ENCODE measurements at places on chromosomes 1 and 21. TPM values are rescaled to one million over a fixed set of nuclear protein-coding genes. Genes with fewer than 3 reads are reported as not detected.

GRCh38 chr1:3956527-3957170 lies 56.6 kb upstream of the C1orf174 start:
- DNase-seq, result no peak

- DNase-seq, result no peak
Measured at GRCh38 chr1:234838182-234838581, 228.2 kb upstream of the IRF2BP2 start.

The SUSD4 gene
- polyA plus RNA-seq, result 0.33 TPM

GRCh38 chr1:4269330-4269729 lies 369.3 kb upstream of the C1orf174 start:
- DNase-seq, result no peak

- DNase-seq, result no peak
Measured at GRCh38 chr1:154880671-154881070, 10.6 kb upstream of the KCNN3 start.

The HNRNPCL1 gene
- polyA plus RNA-seq, result not detected

- DNase-seq, result no peak
Measured at GRCh38 chr1:232057217-232057895, 430.8 kb downstream of the DISC1 start.

GRCh38 chr1:89670163-89670562 lies 37.2 kb downstream of the LRRC8C start:
- peak; percentile 29 for DNase-seq

- DNase-seq, result no peak
Measured at GRCh38 chr1:30878016-30878415, 30.5 kb downstream of the SDC3 start.

The PYHIN1 gene
- not detected for polyA plus RNA-seq

- DNase-seq, result peak; percentile 98
Measured at GRCh38 chr1:8133657-8134430, 107.7 kb upstream of the ERRFI1 start.

DNA sequence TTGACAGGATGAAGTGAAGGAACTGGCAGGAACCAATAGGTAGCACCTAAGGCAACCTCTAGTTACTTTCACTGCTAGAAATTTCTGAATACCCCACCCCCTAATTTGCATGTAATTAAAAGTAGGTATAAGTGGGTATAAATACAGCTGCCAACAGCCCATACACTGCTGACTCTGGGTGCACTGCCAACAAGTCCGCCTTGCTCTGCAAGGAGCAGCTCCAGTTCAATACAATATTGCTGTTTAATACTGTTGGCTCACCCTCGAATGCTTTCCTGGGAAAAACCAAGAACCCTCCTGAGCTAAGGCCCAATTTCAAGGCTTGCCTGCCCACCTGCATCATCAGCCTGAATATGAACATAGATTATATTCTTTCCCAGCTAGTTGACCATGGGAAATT lies 981.9 kb downstream of the ADGRL2 start:
- DNase-seq, result no peak

The OR2M7 gene
- not detected for polyA plus RNA-seq

The CACNA1S gene
- not detected for polyA plus RNA-seq

DNA sequence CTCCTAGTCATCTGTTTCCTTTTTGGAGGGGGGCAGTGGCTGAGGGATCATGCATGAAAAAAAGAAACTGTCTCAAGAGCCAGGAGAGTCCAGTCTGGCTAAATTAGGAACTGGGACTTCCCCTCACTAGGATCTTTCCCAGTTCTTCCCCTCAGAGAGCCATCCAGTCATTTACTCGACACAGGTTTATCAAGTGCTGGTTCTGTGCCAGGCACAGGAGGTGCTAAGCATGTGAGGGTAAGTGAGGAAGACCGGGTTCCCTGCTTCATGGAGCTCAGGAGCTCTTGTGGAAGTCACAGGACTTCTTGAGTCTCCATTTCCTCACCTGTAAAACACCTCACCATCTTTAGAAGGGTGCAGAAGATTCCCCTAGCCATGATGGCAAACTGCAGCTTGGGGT lies 8.6 kb upstream of the NUAK2 start:
- no peak for DNase-seq

GRCh38 chr1:151720974-151721787 lies at the start of gene RIIAD1:
TSS of gene RIIAD1 (plus strand) at chr1:151721522. CDS start at chr1:151721537, 15 bp downstream.
- peak; percentile 10 for DNase-seq

DNA sequence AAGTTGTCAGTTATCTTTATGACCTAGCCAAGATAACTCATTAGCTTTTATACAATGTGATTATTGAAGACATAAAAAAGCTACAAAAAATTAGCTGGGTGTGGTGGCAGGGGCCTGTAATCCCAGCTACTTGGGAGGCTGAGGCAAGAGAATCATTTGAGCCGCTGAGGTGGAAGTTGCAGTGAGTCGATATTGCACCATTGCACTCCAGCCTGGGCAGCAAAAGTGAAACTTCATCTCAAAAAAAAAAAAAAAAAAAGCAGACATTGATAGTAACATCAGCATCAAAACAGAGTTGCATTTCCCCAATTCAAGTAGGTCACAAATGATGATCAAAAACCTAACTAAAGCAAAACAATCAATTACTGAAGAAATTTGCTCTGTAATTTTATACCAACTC lies 191.4 kb downstream of the PTGER3 start:
- DNase-seq, result no peak

- DNase-seq, result no peak
Measured at GRCh38 chr21:36245649-36246048, 74.3 kb upstream of the MORC3 start.

The DNAI4 gene
- 1.6 TPM for polyA plus RNA-seq

The CYYR1 gene
- polyA plus RNA-seq, result not detected

DNA sequence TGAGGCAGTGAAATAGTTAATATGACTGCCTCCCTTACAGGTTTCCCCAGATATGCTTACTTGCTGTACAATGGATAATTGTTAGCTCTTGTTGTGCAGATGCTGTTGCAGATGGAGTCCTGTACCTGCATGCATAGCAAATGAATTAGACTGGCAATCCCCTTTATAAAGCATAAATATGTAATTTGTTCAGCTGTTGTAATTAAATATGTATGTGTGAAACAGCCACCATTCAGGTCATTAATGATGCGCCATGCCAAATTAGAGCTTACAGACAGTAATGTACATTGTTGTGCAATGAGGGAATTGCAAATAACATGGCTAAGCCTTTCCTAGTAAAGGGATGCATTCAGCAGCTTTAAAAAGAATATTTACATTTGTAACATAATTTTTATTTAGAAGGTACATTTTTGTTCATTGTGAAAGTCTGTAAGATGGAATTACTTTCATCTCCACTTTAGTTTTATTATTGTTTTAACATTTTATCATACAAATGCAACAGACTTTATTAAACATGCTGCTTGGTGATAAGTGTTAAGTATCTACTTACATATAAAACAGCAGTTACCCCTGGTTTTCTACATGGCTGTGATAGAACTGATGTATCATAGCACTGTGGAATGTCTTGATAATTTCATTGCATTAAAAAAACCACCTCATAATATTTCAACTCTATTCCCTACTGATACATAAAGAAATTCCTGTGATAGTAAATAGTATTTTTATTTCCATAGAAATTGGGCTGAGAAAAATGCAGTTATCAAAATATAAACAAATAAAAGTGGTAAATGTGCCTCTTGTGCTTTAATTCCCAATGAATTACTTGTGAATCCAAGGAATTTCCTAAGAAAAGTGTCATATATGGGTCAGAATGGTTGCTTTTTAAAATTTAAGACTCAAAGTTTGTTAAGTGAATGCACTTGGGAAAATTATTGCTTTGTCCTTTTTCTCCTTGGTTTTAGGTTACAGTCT lies 99.0 kb downstream of the NFIA start:
- no peak for DNase-seq

GRCh38 chr1:234855851-234856250 lies 245.9 kb upstream of the IRF2BP2 start:
- DNase-seq, result no peak

DNA sequence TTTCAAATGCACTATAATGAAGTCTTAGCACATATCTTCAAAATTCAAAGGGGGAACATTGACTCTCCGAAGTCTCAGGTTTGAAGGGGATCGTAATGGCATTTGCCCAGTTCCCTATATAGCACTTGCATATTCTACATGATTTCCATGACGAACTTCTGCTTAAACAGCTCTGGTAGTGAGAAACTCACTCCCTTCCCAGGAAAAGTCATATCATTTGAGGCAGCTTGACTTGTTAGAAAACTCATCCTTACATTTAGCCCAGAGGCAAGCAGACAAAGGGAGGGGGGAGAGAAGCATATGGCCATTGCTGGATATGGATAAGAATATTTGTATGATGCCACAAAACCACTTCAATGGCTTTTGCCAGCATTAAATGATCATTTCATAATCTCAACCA lies 27.0 kb upstream of the TTLL7 start:
- no peak for DNase-seq

DNA sequence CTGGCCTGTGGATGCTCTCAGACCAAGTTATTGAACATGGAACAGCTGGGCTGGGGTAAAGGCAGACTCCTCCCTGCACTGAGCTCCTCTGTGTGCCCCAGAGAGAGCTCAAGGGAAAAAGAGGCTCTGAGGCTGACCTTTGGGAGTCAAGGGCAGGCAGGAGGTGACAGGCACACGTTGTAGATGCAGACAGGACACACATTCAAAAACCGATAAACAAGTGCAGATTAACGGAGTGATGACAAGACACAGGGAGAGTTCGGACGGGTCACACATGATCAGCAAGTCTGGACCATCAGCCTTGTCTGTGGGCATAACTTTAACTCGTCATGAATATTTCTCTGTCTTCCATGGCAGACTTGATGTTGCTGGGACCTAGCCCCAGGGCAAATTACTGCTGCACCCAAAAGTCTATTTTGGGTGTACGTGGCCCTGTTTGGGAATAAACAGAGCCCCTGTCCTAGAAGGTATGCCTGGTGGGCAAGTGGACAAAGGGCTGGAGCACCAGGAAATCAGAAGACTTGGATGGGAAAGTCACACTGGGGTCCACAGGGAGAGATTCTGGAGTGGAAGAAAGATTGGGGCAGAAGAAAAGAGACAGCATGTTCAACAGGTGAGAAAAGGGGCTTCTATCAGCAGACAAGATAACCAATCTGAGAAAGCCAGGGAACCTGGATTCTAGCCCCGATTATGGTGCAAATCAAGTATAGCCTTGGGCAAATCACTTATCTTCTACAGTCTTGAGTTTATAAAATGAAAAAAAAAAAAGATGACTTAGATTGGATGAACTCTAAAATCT lies 74.9 kb downstream of the PLXNA2 start:
- DNase-seq, result no peak

DNA sequence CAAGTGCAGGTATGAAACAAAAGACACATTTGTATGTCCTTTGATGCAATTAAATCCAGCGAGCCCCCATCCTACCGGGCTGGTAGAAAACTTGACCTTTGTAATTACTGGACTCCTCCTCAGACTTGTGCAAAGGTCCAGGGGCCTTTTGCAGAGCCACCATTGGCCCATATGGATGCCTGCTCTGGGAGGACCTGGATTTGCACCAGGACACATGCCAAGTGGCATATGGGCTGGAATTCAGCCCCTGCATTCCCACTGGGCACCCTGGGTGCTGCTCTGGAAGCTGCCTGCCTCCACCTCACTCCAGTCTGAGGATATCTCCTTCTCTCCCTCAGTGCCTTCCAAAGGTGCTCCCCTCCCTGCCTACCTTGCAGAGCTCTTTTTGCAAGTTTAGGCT lies 36.0 kb downstream of the LACTBL1 start:
- no peak for DNase-seq

- peak; percentile 4 for DNase-seq
Measured at GRCh38 chr1:81542196-81542595, 258.5 kb upstream of the ADGRL2 start.

GRCh38 chr1:204799630-204800029 lies 71.0 kb upstream of the NFASC start:
- no peak for DNase-seq

- DNase-seq, result peak; percentile 33
Measured at GRCh38 chr1:70528590-70529333, 117.7 kb downstream of the CTH start.

DNA sequence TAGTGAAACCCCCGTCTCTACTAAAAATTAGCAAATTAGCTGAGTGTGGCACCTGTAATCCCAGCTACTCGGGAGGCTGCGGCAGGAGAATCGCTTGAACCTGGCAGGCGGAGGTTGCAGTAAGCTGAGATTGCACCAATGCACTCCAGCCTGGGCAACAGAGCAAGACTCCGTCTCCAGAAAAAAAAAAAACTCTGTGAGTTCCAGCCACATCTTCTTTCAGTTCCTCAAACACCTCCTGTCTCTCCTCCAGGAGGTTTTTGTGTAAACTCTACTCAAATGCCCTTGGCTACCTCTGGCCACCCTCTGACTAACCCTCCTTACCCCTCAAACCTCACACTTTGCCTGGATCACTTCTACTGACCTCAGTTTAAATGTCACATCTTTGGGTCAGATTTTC lies 38.1 kb downstream of the RCSD1 start:
- DNase-seq, result no peak

- no peak for DNase-seq
Measured at GRCh38 chr21:44555200-44555875, 3.3 kb downstream of the KRTAP10-3 start.

The TNN gene
- not detected for polyA plus RNA-seq

The IFI44L gene
- 0.52 TPM for polyA plus RNA-seq

DNA sequence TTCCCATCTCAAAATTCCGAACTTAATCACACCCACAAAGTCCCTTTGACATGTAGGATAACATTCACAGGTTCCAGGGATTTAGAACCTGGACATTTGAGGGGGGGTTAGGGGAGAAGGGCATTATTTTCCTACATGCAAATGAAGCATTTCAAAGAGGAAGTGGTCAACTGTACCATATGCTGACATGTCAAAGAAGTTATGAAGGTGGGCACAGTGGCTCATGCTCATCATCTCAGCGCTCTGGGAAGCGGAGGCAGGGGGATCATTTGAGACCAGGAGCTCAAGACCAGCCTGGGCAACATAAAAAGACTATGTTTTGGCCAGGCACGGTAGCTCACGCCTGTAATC lies 35.7 kb downstream of the PTP4A2 start:
- DNase-seq, result no peak

GRCh38 chr1:156081180-156081916 lies 917 bp downstream of the MEX3A start:
- DNase-seq, result peak; percentile 55

- DNase-seq, result no peak
Measured at GRCh38 chr1:180237869-180238476, 7.9 kb downstream of the LHX4 start.

DNA sequence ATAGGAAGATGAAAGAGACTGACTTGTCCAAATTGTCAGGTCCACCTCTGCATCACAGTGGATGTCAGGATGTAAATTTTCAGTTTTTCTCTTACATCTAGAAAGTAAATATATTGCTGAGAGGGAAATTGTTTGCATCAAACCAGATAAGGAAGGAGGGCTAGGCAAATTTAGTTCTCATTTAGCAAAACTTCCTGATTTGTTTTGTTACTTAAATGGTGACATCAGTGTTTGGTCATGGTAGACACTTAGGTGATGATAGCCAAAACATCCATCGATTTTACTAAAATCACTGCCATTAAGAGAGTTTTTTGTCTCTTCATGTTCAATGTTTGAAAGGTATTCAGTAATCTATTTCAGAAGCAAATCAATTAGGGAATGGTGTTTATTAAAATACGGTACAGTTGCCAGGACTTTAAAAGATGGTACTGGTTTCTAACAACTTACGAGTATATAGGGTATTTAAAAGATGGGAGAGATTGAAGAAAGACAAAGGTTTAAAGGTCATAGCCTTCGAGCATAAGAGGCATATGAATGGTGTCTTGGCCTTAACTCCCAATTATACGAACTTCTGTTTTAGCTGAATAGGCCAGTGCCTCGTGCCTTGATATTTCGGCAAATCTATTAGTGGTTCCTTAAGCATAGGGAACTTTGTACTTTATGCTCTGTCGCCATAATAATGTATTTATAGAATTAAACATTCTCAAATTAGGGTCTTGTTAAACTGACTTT lies 3.0 kb downstream of the IER5 start:
- no peak for DNase-seq
